ENCODE measurements at places on chromosomes 7 and 10.

- DNase-seq: no peak
These were observed 35.2 kb upstream of the TNS3 start for GRCh38 chr7:47617131-47617530.

DNA sequence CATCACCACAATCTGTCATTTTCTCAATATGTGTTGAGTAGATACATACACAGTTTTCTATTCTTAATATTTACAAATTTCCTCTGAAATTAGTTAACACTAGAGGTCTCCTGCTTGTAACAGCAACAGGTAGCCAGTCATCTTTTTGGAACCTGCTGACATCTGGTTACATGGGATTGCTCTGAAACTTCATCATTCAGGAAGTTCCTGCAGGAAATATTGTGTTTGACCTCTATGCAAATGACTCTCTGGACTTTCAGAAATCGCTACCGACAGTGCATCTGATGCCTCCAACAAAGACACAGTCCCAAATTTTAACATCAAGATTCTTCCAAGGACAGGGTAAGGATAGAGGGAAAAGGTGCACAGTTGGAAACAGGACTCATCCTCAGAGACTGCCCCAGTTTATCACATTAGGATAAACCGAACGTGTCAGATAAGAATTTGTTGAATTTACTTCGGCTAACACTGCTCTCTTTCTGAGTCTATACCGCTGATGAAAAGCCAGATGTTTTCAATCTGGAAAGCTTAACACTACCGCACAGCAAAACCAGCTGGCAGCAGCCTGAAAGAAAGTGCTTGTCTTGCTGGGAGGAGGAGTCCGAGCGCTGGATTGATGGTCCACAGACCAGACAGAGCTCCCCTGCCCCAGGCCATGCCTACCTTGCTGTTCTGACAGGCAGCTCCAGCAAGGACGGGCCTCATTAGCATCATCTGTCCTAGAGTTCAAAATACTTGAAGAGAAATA is 633.4 kb downstream of the PARD3 start:
- DNase-seq: no peak

DNA sequence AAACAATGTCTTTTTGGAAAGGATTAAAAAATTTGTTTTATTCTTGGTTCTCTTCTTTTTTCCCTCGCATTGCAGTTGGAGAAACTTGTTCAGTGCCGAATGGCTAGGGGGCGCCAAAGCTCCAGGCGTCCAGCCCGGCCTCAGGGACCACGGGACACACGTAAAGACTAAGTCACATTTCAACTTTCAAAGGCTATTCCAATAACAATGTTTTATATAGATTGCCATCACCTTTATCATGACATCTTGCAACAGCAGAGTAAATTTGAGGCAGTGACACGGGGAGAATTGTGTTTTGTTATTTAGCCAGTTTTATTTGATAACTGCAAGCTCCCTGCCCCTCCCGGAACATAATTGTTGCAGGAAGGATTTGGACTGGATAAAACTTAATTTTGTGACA is 2.2 kb upstream of the IGFBP3 start:
- no peak for DNase-seq

DNA sequence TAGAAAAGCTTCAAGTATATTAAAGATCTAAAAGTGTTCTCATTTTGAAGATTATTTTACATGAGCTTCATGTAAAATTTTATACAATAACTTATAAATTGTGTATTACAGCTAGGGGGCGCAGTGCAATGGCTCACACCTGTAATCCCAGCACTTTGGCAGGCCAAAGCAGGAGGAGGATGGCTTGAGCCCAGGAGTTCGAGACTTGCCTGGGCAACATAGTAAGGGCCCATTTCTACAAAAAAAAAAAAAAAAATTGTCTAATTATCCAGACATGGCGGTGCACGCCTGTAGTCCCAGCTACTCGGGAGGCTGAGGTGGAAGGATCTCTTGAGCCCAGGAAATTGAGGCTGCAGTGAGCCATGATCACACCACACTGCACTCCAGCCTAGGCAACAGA is 16.6 kb downstream of the ACBD5 start:
- DNase-seq: no peak

DNA sequence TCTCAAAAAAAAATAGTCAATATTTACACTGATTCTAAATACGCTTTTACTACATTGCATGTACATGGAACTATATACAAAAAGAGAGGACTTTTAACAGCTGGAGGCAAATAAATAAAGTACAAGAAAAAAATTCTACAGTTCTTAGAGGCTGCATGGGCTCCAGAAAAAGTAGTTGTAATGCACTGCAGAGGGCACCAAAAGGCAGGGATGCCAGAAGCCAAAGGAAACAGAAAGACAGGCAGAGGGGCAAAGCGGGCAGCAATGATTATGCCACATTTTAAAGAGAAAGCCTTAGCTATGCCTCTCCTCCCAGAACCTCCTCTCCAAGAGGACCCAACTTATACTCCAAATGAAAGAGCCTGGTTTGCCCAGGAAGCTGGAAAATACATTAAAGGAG is 11.6 kb upstream of the ADCK2 start:
- no peak for DNase-seq

GRCh38 chr10:17059197-17059688 is 70.4 kb downstream of the CUBN start:
- DNase-seq: no peak

GRCh38 chr10:76192151-76192550 is 760.7 kb downstream of the LRMDA start:
- no peak for DNase-seq

GRCh38 chr7:112252691-112253090 is 46.2 kb downstream of the ZNF277 start:
- DNase-seq: no peak

GRCh38 chr10:87504307-87504639 is 420 bp upstream of the MINPP1 start:
- no peak for DNase-seq

DNA sequence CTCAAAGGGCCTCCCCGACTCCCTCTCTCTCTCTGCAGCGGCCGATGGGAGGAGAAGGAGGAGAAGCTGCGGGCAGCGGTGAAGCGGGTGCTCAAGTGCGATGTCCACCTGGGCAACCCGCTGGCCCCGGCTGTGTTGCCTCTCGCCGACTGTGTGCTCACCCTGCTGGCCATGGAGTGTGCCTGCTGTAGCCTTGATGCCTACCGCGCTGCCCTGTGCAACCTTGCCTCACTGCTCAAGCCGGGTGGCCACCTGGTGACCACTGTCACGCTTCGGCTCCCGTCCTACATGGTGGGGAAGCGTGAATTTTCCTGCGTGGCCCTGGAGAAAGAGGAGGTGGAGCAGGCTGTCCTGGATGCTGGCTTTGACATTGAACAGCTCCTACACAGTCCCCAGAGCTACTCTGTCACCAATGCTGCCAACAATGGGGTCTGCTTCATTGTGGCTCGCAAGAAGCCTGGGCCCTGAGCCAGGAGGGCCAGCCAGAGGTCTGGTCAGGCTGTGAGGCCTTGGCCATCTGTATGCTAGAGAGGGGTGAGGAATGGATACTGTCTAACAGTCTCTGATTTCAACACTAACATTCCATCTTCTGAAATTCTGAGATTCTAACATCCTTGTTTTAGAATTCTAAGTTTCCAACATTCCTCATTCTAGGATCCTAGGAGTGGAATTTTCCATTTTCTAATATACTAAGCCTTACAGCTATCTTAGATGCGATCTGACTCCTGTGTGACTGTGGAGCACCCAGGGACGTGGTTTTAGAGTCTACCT is 3.6 kb downstream of the INMT start:
- DNase-seq: no peak

DNA sequence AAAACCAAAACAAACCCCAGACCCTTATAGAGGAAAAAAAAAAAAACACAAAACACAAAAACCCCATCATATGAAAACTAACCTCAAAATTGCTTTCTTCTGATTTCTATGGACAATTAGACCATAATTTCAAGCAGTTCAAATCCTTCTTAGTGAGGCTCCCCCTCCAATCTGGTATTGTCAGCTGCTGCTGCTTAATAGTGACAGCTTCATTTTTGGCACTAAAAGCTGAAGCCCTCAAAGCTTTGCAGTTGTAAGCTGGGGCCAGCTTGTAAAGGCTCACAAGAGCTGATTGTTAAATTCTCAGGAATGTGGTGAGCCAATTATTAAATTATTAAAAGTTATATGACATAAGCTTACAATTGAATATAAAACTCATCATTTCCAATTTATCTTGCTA is 21.9 kb downstream of the ATXN7L1 start:
- DNase-seq: no peak

GRCh38 chr10:110863956-110864355 is 7.8 kb upstream of the PDCD4 start:
- DNase-seq: no peak

DNA sequence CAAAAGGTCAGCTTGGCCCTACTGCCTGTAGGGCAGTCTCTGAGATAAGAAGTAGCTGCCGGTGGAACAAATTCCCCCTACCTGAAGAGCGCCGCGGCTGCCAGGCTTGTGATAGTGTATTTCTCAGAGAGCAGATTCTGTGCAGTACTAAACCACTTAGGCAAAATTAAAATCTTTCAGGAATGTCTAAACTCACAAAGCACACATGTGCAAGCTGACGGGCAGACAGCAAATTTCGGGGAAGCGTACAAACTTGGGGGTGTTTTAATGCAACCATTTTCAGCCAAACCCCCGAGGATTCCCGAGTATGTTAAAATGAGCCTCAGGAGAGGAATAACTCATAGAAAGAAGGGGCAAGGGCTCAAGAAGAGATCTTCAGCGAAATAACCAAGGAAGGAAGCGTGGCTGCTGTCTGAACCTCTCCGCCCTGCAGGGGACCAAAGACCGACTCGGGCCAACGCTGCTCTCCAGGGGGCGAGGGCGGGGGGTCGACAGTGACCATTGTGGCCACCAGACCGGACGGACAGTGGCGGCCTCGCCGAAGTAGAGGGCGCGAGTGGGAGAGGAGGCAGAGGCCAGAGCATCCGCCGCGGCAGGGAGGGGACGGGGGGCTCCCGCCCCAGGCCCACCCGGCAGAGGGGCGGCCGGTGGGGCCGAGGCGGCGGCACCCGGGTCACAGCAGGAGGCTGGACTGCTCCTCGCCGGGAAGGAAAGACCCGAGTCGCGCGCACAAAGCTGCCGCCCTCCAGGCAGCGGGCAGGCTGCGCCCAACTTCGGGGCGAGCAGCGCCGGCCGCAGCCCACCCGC is 819 bp downstream of the HYCC1 start:
- DNase-seq: no peak

DNA sequence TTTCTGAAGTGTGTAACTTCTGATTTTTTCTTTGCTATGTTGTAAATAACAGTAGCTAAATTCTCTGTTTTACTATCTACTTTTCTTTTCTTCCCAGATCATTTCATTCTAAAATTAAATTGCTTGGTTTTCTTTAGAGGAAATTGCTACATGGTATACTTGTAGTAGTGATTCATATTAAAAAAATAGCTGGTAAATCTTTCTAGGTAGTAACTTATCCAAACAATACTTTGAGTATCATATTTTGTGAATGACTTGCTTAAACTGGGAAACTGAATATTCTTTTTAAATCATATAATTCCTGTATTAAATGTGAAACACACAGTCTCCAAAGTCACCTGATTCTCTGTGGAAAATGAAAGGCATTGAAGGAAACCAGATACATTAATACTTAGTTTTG is 85.5 kb downstream of the ZNRF2 start:
- DNase-seq: no peak

GRCh38 chr7:142733271-142733670 is 16.0 kb upstream of the PRSS1 start:
- DNase-seq: no peak

Measured in activated naive CD8-positive, alpha-beta T cell treated with anti-CD3 and anti-CD28 coated beads, Interleukin-2, amount 50 U/mL, for 16 hours (primary cell).